ENCODE measurements at places on chromosomes 11 and 22.

DNA sequence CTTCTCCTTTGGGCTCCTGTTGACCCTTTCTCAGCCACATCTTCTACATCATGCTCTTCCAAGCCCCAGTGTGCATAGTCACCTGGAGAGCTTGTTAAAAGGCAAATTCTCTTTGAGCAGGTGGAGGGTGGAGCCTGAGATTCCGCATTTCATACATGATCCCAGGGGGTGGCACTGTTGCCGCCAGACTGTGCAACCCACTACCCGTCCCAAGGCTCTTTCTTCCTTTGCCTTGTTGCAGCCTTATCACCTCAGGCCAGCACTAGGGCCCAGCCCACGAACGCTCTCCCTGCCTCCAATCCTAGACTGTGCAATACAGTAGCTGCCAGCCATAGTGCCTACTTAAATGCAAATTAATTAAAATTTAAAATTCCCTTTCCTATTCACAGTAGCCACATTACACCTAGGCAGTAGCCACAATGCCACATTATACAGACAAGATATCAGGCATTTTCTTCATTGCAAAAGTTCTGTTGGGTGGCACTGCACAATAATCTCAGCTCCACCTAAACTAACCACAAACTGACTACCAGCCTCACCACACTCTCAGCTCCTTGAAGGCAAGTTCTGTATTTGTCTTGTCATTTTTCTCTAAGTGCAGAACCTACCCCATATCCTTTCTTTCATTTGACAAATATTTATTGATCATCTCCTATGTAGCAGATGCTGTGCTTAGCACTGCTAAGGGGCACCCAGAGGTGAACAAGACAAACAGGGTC, 4.6 kb upstream of the KCNJ5 start:
- no peak for DNase-seq
- peaks cover 61% of the 10 kb centered on the region for H3K27me3 ChIP-seq
- H3K27ac ChIP-seq = no peak overlapping the region
- H3K4me1 ChIP-seq = peaks cover 6% of the 10 kb centered on the region

DNA sequence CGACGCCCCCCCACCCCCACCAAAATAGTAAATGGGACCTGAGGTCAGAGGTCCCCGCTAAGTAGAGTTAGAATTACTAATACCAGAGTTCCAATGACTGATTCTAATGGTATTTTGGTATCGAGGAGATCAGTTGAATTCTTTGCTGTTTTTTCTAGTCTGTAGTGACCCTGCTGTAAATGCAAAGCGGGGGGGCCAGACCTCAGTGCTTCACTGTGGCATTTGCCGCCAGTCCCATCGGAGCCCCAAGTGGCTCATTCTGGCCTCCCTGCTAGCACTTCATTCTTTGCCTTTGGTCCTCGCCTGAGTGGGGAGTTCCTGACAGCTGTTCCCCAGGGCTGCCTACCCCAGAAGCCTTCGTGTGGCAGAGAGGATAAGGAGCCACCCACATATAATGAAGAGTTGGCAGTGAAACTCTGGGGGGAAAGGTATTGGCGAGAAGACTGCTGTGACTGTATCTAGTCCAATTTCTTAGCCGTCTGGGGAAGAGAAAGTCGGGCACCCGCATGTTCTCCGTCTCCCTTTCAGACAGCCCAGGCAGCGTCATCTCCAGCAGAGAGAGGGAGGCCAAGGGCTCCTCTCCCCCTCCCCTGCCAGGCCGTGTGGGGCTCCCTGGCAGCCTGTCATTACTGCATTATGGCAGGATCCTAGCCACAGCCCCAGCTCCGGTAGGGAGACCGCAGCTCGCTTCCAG, 19.4 kb upstream of the CABP7 start:
- H3K36me3 ChIP-seq = no peaks in the 10 kb centered on the region
- no peak overlapping the region for H3K4me3 ChIP-seq
- peaks cover 11% of the 10 kb centered on the region for H3K4me1 ChIP-seq
- DNase-seq = no peak
- peaks cover 6% of the 10 kb centered on the region for H3K27me3 ChIP-seq
- no peak overlapping the region for H3K27ac ChIP-seq

GRCh38 chr22:27687984-27688545, 113.5 kb downstream of the MN1 start:
- peaks cover 3% of the 10 kb centered on the region for H3K36me3 ChIP-seq
- peaks cover 4% of the 10 kb centered on the region for H3K27me3 ChIP-seq
- DNase-seq = no peak
- no peak overlapping the region for H3K4me3 ChIP-seq
- H3K4me1 ChIP-seq = no peaks in the 10 kb centered on the region

GRCh38 chr11:36930256-36930655, 332.2 kb upstream of the RAG2 start:
- no peak overlapping the region for H3K27ac ChIP-seq
- no peaks in the 10 kb centered on the region for H3K36me3 ChIP-seq
- no peak for DNase-seq
- H3K4me1 ChIP-seq = no peaks in the 10 kb centered on the region
- no peaks in the 10 kb centered on the region for H3K27me3 ChIP-seq
- no peak overlapping the region for H3K4me3 ChIP-seq

GRCh38 chr22:27626675-27627443, 174.7 kb downstream of the MN1 start:
- H3K4me1 ChIP-seq = no peaks in the 10 kb centered on the region
- no peak overlapping the region for H3K4me3 ChIP-seq
- peaks cover 2% of the 10 kb centered on the region for H3K27me3 ChIP-seq
- H3K36me3 ChIP-seq = no peaks in the 10 kb centered on the region
